Stimulated activated CD4-positive, alpha-beta T cell treated with anti-CD3 and anti-CD28 coated beads, Interleukin-2, amount 100 ng/mL, for 24 hours (primary cell): ENCODE measurements at places on chromosomes 2 and 18.

GRCh38 chr2:138390316-138390945 is 111.1 kb upstream of the SPOPL start:
- no peak for DNase-seq

GRCh38 chr2:190863946-190864345 is 16.7 kb upstream of the GLS start:
- DNase-seq: no peak

DNA sequence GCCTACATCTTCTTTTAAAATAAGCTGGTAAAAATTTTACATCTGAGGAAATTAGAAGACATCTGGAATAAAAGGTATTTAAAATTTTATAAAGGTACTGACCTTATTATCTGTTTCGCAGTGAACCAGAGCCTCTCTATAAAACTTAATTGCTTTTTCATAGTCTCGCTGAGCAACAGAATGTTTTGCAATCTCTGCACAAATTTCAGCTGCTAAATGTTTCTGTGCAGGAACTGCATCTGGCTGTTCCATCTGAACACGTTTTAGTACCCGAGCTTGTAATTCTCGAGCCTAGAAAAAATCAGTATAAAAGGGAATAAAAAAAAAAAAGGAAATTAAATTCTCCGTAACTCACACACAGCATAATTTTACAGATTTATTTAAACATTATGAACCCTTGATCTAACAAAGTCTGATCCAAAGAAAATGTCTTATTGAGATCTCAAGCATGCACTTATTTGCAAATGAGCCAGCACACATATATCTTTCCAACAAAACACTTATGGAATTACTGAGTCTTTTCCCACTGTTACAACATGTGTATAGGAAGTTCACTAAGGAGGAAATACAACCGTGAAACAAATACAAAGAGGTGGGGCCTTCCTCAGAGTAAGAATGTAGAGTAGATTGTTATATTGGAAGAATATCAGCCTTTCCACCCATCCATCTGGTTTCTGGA is 51.8 kb downstream of the TTC21B start:
- DNase-seq: no peak

- peak; percentile 43 for DNase-seq
Observed at GRCh38 chr2:218229239-218229638, 12.2 kb downstream of the ARPC2 start.

DNA sequence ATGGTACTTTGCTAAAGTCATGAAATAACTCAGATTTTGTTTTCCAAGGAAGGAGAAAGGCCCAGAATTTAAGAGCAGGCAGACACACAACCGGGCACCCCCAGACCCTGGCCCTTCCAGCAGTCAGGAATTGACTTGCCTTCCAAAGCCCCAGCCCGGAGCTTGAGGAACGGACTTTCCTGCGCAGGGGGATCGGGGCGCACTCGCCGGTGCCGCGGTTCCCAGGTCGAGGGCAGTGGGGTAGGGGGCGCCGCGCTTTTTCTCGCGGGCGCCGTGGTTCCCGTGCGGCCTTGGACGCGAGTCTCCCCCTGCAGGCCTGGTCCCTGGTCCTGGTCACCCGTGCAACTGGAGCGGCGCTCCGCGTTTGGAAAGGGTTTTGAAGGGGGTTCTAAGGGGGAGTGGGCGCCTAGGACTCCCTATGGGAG is 1.2 kb downstream of the ZNF236 start:
- DNase-seq: peak; percentile 24

GRCh38 chr2:23519334-23519651 is 134.3 kb downstream of the KLHL29 start:
- DNase-seq: no peak

DNA sequence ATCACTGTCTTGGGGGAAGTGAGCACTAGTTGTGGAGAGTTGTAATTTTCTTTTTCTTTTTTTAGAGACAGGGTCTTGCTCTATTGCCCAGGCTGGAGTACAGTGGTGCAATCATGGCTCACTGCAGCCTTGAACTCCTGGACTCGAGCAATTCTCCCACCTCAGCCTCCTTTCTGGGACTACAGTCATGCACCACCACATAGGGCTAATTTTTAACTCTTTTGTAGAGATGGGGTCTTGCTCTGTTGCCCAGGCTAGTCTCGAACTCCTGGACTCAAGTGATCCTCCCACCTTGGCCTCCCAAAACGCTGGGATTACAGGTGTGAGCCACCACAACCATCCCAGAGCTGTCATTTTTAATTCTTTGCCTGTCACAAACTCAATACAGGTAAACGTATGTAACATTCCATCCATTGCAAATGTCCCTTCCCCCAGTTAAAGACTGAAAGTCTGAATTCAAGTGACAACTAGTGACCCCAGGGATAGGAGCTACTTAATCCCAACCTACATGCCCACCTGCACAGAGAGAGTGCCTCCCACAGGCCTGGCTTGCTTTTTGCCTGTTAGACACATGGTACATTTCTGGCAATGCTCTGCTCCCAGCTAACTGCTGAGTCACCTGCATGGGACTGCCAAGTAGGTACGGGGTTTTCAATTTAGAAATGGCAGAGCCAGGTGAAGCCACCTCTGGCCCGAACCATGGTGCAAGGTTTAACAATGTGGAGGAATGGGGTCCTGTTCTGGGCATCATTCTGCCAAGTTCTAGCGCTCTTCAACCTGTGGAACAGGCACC is 60.6 kb downstream of the CYB5A start:
- no peak for DNase-seq
